ENCODE measurements at places on chromosomes 1 and 21.

- DNase-seq = no peak
These were observed 149.9 kb downstream of the OLFM3 start for GRCh38 chr1:101846820-101847219.

- DNase-seq = no peak
These were observed 261.3 kb upstream of the CHRM3 start for GRCh38 chr1:239125027-239125426.

DNA sequence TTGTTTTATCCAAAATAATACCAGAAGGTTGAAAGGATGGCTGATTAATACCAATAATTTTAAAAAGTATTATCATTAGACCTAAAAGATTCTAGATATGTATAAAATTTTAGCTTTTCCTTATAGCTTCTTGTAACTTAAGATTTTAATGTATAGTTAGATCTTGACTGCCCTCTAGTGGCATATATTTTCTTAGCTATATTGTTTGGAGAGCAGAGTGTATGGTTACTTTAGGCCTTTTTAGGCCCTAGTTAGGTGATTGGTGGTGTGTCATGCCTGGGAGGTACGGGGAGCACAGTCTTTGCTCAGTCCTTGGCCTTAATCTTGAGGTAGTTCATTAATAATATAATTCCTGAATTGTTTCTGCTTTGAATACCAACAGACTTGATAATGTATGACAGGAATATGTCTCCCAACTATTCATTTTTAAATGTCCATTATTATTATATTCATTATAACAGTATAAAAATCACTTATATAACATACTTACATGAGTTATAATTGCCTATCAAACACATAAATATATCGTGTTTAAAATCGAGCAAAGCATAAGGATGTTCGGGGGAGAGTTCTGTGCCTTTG is 328.4 kb downstream of the ZP4 start:
- peak; percentile 62 for DNase-seq

GRCh38 chr1:116112388-116113140 is 1.4 kb downstream of the MAB21L3 start:
- DNase-seq = no peak

DNA sequence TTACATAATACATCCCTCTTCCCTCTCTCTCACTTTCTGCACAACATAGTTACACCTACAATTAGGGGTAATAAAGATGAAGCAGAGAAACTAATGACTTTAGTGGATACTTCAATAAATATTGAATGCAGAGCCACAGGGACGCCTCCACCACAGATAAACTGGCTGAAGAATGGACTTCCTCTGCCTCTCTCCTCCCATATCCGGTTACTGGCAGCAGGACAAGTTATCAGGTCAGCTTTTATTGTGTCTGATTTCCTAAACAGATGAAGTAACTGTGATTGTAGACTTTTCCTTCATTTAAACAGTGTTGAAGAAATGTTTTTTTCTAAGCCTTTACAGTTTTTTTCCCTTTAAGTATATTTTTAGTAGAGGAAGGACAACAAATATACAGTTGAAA is 281.6 kb downstream of the TPR start:
- DNase-seq = no peak

GRCh38 chr1:31381394-31382294 is 8.8 kb upstream of the FABP3 start:
- DNase-seq = no peak

- DNase-seq = peak; percentile 11
These were observed 26.0 kb upstream of the BCL9 start for GRCh38 chr1:147515045-147515869.

DNA sequence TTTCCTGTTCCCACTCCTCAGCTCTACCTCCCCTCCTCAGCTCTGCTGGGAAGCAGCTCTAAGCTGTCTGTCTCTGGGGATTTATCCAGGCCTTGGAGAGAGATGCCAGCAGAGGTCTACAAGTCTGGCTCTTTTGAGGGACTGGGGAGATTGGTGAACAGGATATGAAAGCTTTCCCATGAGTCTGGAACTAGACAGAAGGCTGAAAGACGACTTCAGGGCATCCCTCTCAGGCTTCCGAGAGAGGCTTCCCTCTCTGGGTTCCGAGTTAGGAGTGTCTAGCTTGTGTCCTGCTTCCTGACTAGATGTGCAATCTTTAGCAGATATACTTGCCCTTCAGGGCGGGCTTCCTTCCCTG is 733 bp downstream of the TMEM35B start:
- no peak for DNase-seq

- DNase-seq = no peak
These were observed 32.6 kb downstream of the ATP1B1 start for GRCh38 chr1:169138866-169139670.

DNA sequence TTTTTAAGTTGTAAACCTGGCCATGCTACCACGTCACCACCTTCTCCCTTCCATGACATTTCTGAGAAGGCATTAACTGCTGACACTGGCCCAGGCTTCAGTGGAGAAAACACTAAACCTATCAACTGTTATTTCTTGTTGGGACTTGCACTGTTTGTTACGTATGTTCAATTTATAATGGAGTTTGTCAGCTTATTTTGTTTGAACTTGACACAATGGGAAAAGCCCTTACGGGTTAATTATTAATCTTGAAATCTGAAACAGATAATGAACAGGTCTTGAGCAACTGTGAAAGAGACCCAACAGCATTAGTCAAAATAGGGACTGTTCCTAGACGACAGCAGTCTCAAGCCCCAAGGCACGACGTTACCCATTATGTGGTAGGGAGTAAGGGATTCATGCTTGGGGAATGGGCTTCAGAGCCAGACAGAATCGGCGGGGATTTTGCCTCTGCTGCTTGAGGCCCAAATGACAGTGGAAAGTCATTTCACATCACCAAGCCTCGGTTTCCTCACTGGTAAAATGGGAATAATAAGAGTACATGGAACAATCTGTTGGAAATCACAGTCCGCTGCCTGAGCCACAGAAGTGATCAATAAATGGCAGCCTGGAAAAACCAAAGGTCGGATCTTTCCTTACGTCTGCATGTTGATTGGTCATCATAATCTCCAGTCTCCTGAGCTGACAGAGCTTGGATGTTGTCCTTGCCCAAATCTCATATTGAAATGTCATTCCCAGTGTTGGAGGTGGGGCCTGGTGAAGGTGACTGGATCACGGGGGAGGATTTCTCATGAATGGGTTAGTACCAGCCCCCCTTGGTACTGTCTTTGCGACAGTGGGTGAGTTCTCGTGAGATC is 44.5 kb downstream of the TIAM1 start:
- DNase-seq = no peak

DNA sequence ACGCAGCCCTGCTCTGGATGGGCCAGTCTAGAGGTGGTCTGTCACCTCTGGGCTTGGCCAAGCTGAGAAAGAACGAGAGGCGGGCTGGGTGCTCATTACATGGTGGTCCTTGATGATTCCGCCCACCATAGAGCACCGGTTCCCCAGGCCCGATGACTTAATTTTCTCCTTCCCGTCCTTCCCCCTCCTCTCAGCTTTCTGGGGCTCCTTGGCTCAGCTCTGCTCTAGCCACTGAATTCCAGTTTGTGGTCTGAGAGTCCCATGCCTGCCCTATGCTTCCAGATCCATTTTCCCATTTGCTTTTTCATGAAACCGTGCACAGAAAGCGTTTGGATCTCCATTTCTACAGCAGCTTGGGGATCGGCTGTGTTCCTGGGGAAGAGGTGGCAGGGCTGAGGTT is 318.5 kb upstream of the C1orf174 start:
- DNase-seq = no peak

Data from MV-4-11 (cell line).